ENCODE measurements at places on chromosomes 5 and 9. TPM values are rescaled to one million over a fixed set of nuclear protein-coding genes. Genes with fewer than 3 reads are reported as not detected.
A peak's percentile ranks its signal among the peaks of the same experiment; 100 is the strongest.

Gene RBM27
- total RNA-seq = 14.6 TPM

Gene PCDHGB1
- total RNA-seq = 1.7 TPM

Gene CDC14B
- total RNA-seq = 14.2 TPM

Gene CDK5RAP2
- total RNA-seq = 41.9 TPM

Gene TRAF1
- 13.2 TPM for total RNA-seq

Gene ELAVL2
- 0.68 TPM for total RNA-seq

Gene CD274
- 6.6 TPM for total RNA-seq

Gene CARD9
- total RNA-seq = 2.0 TPM

Gene PCDHGA11
- total RNA-seq = 7.4 TPM

Gene SEMA6A
- total RNA-seq = 6.3 TPM

Gene ZNF608
- total RNA-seq = 50.2 TPM

Gene BAG1
- total RNA-seq = 59.0 TPM

DNA sequence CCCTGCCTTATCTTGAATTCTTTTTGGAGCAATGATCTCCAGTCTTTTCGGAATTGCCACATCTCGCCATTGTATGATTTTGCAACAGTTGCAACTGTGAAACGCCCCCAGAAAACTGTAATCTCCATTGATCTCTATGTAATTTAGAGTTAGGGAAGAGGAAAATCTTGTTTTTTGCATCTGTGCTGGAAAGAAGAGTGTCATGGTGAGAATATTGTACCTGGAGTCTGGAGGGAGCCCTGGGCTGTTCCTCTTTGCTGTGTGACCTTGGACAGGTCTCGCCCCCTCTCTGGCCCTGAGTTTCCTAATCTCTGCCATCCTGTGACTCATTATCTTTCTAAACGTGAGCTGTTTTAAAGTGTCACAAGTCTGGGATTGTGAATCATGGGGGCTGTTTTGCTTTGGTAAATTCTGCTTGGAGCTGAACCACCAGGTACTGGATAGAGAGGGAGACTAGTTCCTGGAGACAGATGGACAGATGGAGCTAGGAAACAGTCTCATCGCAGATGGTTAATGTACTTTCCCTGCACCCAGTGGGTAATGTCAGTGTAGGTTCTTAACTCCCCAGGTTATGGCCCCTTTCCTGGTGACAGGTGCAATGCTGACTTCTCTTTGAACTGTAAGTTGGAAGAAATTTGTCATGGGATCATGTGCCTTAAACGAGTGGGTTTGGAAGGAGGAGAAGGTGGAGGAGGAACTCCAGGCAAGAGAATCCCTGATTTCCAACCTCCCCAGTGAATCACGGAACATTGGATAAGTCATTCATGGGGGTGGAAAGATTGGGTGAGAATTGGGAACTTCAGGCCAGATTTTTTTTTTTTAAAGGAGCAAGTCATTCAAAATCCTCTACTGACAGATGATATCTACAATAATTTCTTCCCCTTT is 19.6 kb downstream of the PPARGC1B start:
- DNase-seq = no peak

DNA sequence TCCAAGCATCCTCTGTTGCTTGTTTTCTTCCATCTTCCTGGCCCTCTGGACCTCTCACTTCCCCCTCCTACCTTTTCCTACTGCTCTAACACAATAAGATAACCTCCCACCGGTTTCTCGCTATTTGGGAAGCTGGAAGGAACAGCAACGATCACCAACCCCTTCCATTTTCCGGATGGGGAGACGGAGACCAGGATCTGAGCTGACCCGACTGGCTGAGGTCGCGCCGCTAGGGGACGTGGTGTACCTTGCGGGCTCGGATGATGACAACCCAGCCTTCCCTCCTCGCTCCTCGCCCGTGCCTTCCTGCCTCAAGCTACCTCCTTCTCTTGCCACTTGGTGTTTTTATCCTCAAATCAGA is 1.9 kb downstream of the LPAR1 start:
- no peak for DNase-seq

GRCh38 chr9:72476617-72477437 is 44.6 kb upstream of the TMC1 start:
- DNase-seq = peak; percentile 98

- no peak for DNase-seq
Observed at GRCh38 chr9:123860603-123861002, 69.3 kb downstream of the DENND1A start.

GRCh38 chr9:108150736-108151586 is 661.4 kb upstream of the KLF4 start:
- no peak for DNase-seq

DNA sequence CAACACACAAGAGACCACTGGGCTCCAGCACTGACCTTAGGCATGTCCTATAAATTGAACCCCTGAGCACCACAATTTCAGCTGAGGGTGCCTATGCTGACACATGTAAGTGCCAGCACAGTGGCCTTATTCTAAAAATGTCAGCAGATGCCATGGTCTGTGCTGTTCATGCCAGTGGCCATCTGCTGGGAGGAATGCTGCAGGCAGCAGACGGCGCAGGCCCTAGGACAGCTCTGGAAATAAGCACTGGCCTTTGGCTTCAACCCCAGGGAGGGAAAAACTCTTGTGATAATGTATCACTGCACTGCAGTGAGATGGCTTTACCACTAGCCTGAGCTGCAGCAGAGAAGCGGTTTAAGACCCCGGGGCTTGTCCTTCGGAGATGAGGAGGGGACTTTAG is 98.5 kb downstream of the SYK start:
- no peak for DNase-seq

DNA sequence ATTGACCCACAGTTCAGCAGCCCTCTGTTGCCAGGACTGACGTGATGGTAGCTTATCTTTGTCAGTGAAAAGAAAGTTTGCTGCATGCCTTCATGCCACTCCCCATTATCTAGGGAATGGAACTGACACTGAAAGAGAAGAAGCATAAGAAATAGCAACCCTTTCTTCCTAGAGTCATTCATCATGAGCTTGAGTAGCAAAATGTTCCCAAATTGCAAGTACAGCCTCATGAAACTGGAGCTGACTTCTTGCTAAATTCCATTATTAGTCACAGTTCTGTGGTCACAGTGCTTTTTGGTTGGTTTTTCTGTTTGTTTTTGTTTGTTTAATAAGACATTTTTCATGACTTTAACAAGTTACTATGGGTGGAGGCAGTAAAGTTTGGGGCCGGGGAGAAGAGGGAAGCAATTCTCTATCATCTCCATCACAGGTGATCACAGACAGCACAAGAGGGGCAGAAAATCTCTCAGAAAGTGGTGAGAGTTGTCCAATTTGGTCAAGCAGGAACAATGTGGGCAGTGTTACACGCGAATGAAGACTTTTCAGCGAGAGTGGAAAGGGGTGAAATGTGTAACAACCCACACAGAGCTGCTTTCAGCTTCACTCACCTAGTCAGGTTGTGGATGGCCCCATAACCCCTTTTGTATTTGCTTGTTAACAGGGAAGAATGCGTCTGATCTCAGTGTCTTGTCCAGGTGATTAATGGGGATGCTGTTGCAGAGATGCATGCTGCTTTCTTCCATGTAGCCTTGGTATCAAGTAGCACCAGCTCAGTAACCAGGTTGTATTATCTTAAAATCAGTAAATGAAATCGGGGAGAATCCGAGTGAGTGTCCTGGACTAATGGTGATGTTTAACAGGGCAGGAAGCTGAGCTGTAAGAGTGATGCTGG is 440.4 kb downstream of the DMRT2 start:
- DNase-seq = no peak

DNA sequence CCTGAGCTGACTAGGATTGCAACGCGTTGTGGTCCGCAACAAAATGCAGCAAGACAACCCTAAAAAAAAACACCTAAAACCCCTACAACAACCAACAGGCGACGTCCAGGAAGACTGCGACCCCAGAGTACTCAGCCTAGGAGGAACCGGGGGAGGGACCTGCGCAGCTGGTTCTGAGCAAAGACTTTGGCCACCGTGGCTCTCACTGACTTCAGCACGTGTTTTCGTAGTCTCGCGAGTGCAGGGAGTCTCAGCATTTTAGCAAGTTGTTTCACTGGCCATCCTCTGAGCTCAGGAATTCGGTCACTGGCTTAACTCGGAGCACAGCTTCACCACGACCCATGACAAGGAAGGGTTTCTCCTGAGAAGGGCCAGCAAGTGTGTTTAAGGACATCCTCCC is 8.6 kb upstream of the ZDHHC11 start:
- DNase-seq = no peak

DNA sequence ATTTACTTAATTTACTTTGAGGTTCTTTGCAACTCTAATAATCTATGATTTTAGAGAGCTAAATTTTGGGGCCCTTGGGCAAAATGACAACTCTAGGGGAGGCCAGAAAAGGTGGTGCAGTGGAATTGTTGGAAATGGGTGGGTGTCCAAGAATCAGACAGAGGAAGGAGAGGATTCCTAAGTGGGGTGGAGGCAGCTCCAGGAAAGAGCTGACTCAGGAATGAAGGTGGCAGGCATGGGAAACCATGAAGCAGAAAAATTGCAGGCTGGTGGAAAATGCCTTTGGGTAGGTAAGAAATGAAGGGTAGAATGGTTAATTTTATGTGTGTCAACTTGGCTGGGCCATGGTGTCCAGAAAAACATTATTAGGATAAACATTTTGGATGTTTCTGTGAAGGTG is 248.5 kb upstream of the TUT7 start:
- DNase-seq = no peak

DNA sequence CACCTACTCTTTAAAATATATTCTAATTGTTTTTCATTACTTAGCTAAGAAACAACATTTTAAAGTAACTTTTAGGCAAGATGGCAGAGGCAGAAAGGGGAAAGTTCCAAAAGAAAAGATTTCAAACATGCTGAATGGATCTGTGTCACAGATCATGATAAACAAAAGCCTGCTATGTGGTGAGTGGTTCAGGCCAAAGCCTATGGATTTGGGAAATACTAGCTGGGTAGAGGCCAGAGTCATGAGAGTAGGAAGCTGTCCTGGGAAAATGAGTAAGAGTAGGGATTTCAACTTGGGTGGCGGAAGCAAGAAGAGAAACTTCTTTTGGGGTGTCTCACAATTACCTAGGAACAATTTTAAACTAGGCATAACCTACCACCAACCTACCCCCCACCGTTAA is 68.7 kb upstream of the GRHPR start:
- no peak for DNase-seq

DNA sequence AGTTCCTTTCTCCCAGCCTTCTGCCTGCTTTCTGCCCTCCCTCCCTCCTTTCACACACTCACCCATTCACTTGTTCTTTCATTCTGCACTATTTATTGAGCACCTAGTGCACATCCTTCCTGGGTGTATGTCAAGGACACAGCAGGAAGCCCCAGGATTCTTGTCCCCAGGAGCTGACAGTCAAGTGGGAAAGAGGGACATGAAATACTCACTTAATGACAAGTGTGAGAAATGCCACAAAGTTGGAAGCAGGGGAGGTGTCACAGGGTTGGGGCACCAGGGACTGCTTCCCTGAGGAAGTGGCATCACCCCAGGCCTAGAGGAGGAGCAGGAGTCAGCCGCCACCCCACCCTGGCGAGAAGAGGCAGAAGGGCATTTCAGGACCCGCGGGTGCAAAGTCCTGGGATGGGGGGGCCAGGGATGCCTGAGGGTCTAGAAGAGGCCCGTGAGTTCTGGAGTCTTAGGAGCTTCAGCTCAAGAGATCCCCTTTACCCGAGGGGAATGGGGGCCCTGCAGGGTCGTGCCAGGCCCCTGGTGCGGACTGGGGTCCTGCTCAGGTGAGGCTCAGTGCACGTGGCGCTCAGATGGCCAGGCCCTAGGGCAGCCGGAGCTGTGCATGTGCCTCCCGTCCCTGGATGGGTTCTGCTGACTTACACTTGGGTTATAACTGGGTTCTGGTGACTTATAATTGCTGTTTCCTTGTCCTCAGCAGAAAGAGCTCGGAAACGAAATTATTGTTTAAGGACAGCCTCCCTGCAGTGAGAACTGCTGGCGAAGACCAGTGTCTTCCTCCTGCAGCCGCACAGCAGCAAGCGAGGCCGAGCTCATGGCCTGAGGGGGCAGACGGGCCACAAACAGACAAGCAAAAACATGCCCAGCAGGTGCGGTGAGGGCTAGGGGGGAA is 16.9 kb upstream of the LAMC3 start:
- no peak for DNase-seq

DNA sequence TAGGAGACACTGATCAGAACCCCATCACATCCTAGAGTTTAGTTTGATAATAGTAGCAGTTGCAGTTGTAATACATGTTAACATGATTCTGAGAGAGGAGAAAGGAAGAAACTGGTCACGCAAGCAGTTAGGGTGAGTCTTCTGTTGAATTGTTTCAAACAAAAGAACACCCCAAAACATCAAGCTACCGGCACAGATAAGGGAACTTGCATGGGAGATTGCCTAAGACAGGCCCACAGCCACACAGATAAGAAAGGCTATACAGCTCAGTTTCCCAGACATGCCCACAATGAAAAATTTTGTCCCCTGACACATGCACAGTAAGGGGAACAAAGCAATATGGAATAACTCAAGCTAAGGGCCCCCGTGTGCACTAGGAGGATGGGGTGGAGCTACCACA is 15.9 kb downstream of the HSPB3 start:
- no peak for DNase-seq

DNA sequence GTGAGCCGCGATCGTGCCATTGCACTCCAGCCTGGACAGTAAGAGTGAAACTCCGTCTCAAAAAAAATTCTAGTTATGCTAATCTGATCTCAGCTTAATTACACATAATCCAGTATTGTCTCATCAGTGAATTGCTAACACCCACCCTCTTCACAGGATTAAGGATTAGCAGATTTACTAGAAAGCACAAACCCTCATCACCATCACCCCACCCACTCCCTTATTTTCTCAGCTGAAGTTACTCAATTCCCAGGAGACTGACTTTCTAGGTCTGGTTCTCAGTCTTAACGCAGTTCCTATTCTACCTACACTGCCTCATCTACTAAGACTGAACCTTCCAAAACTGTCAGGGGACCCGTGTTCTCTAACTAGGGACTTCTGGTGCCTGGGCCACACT is 9.0 kb downstream of the TOR1B start:
- DNase-seq = no peak

DNA sequence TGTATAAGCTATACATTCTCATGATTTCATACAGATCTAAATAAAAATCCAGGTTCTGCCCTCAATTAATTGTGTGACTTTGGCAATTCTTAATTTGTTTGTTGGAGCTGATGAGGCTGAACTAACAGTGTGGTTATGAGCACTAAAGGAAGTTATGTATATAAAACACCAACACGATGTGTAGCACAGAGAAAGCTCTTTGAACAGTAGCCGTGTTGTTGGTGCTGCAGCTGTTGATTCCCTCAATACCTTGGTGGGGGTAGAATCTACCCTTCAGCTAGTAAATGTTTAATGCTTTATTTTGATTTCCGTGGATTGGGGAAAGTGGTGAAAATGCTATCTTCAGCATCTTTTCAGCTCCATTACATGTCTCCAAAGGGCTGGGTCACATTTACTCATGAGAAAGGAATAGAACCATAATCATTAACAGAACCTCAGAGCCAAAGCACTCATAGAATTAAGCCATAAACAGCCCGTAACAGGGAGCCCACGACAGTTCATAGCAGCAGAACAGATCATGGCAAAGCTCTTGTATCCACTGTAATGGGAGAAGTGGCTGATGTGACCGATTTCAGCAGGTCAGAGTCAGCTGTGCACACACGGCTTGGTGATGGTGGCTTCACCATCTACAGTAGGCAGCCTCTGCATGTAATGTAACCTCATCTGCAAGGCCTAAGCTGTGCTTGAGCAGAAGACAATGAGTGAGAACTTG is 332.7 kb downstream of the DIRAS2 start:
- peak; percentile 90 for DNase-seq
